AG08396 (cell line): ENCODE measurements at places on chromosomes 4 and X.

DNA sequence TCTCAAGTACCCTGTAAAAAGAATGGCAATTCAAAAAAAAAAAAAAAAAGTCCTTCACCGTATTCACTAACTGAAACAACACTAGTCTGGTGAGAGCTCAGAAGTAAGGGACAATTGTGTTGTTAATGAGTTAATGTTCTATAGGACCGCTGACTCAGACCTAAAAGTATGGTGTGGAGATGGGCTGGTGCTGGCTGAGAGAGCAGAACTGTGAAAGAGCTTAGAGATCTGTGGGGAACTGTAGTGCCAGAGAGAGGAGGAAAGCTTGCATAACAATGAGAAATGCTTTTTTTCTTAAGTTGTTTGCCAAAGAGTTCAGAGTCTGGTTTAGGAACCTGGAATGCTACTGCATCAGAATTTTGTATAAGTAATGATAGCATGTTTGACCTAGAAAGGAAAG, 65.1 kb downstream of the LHFPL1 start:
- DNase-seq = no peak

DNA sequence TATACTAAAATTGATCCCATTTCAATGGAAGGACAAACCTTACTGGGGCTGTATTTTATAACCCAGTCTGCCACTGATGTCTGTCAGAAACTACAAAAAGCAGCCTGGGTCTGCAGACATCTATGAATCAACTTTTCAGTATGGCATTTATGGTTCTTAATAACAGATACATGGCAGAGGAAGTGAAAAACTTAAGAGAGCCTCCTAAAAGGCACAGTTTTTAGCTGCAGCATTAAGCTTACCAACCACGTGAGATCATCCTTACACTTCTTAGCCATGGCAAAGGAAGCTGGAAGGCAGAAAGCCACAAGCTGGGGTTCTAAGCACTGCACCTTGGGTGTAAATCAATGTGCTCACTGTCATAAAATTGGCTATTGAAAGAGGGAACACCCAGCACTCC, 16.6 kb upstream of the UGT2B17 start:
- no peak for DNase-seq

- DNase-seq = no peak
These were observed 1.1 kb downstream of the SRPX2 start for GRCh38 chrX:100645106-100645505.

- peak; percentile 34 for DNase-seq
These were observed 1.1 kb downstream of the FBXW7 start for GRCh38 chr4:152534541-152535359.

- no peak for DNase-seq
These were observed 257.6 kb downstream of the BCOR start for GRCh38 chrX:39840133-39840532.

DNA sequence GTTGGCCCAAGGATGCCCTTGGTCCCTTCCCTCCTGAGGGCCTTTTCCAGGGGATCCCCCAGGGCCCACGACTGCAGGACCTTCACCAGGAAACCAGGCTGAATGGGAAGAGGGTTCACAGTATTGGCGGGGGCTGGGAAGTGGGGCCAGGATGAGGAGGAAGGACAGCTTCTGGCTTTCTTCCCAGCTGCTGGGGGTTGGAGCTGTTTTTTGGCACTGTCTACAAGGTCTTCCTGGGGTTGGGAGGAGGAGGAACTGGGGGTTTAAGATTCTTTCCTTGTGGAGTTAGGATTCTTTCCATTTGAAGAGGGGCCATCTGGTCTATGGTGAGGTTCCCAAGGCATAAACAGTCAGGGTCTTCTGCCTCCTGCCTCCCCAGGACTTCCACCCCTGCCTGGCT, 64.8 kb downstream of the KIF4A start:
- DNase-seq = no peak

- no peak for DNase-seq
These were observed 42.6 kb downstream of the SHROOM4 start for GRCh38 chrX:50771382-50771781.

- DNase-seq = no peak
These were observed 46.7 kb downstream of the REELD1 start for GRCh38 chr4:146261041-146261440.

DNA sequence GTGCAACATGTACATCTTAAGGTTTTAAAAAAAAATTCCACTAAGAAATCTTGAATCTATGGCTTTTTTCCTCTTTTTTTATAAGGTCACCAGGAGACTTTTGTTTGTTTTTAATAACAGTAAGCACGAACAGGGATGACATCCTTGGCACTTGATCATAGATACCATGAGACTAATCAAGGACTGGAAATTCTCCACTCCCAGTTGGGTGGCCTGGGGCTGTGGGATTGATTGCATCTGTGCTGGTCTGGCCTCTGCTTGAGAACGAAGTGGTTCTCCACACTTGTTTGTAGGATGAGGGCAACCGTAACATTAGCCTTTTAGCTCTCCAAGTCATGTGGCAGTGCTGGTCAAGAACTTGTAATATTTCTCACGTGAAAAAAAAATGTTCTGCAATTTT, 35.4 kb downstream of the SNX25 start:
- no peak for DNase-seq

DNA sequence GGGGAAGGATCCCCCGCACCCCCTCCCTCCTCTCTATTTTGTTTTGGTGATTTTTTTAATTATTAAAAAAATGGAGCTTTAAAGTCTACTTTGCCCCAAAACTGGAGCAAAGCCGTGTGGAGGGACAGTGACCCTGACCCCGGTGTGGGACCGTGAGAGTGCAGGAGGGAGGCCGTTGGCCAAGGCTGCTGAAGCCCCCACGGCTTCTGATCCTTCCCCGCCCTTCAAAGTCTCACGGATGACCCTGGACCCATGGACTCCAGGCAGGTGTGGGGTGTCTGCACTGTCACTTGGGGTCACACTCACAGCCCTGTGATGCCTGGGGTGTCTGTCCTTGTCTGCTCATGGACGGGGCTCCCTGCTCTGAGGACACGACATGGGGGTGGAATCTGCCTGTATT, 133.3 kb downstream of the CPZ start:
- DNase-seq = no peak

DNA sequence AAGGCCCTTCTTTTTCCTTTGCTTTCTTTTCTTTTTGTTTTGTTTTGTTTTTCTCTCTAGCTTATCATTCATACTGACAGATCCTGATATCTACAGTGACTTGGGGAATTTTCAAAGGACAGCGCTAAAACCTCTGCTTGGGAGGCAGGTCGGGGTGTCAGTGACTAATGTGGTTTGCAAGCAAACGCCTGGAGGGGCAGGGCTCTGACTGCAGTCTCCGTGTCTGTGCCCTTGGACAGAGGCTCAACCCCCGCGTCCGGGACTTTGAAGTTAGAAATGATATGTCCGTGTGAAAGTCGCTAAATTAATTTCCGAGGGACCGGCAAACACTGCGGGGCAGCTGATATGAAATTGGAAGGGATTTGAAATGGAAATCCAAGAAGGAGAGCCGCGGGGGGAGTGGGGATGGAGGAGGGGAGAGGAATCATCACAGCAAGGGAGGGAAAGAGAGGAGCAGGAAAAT, 312.4 kb downstream of the DHRSX start:
- no peak for DNase-seq

DNA sequence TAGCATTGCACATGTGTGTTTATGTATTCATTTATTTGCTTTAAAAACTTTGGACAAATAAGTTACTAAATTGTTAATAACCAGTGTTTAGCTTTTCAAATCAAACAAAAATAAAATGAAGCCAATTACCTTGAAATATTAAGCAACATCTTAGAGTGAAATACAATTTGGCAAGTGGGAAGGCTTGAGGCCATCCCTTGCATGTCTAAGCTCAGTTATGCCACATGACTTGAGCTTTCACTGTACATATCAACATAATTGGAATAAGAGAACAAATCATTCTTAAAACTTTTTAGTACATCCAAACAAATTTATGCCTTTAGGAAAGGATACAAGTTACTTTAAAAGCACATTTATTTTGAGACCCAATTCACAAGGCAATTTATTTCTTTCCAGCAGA, 640.6 kb downstream of the SPRY1 start:
- DNase-seq = no peak

DNA sequence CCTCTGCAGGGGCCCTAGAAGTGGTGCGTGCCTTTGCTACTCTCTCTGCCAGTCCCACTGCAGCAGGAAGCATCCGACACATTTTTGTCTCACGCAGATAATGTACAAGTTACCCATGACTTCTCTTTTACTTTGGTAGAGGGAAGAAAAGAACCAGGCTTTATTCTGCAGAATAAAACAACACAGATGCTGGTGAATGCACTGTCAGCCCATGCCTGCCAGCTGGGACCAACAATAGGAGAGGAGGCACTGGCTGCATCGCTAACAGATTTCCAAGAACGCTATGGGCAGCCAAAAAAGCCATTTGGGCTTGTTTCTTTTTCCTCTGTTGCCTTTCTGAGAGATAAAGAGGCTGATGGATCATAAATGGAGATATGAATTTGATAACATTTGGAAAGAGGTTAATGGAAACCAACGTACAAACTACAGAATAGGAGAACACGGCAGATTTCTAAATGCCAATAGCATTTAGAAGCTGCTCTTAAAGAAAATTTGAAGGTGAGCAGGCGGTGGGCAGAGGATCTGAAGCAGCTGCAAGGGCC, 47.5 kb upstream of the IGFBP7 start:
- DNase-seq = no peak

GRCh38 chr4:143382596-143382995, 45.9 kb downstream of the GAB1 start:
- no peak for DNase-seq

GRCh38 chrX:48794340-48794910, 7.4 kb upstream of the HDAC6 start:
- DNase-seq = no peak

GRCh38 chrX:78931814-78932213, 13.4 kb upstream of the P2RY10 start:
- no peak for DNase-seq

GRCh38 chrX:150693725-150694574, 754 bp downstream of the MTMR1 start:
- DNase-seq = peak; percentile 61

DNA sequence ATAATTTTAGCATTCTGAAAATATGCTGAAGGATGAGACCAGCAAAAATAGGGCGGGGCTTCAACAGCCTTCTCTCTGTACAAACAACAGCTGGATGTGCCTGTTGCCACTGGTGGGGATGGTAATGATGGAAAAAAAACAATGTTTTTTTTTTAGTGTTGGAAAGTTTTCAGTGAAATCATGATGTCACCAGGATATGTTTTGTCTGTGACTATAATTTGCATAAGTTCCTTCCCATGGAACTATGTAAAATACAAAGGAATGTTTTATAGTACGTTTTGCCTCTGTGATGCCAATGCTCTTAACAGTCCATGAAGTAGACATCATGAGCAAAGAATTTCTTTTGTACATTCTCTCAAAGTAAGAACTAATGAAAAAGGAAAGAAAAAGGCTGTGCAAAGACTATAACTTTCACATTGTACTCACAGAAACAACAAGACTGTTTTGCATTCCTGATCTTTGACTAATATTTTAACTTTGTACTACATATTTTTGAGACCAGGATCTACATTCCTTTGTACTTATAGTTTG, 589.7 kb downstream of the SPRY1 start:
- DNase-seq = peak; percentile 53

GRCh38 chrX:101080326-101081124, 1.8 kb downstream of the TMEM35A start:
- no peak for DNase-seq

DNA sequence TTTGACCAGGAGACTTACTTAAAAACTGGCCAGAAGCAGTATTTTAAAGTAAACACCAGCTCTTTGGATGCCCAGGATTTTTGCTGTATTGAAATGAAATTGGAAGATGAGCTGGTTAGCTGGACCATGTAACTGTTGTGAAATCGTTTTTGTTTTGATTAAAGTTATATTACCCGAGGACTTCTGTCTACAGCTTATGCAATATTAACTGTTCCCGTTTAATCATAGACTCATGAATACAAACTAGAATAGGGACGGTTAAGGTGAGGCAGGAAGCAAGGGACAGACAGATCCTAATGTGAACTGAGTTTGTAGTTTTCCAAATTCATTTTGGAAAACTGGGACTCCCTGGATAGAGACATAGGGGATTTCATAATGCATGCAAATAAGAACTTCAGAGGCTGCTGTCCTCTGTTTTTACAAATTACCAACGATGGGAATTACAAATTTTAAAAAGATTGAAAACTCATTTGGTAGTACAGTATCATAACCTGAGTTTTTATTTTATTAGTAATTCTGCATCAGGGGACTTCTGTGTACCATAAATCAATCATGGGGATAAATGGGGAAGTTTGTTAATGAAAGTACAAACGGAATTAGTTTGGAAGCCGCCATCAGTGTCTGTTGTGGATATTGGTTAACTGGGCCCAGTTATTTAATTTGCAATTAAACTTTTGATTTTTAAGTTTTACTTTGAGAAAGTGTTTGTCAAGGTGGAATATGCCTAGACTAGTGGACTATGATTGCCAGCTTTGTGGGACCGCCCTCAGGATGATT, 304.4 kb downstream of the AFF2 start:
- no peak for DNase-seq

DNA sequence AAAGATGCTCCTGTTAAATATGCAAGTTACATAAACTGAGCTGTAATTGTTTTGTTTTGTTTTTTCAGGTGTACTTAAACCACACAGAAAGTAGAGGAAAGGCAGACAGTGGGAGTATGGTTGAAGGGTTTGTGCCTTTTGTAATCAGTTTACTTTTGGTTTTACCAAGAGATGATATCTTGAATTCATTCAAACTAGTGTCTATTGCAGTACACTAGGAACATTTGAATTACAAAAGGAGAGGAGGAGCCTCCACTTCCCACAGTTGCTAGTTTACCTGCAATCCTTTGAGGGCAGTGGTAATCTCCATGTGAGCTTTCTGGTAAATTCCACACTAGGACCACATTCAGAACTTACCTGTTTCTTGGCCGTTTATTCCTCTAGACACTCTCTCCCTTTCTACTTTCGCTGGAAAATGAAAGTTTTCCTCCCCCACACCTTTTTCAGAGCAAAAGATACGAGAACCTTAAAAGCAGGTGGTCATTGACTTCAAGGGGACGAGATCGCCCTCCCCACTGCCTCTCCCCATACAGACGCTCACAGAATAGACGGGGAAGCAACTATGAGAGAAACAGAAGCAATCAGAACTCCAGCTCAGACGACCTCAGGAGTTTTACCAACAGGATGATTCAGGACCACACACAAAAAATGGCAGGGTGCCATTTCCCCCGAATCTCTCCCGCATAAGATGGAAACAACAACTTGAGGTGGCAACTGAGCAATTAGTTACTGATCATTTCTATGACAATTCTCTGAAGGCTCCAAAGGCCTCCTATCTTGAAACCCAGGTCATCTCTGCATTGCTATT, 3.3 kb downstream of the RBM47 start:
- no peak for DNase-seq

DNA sequence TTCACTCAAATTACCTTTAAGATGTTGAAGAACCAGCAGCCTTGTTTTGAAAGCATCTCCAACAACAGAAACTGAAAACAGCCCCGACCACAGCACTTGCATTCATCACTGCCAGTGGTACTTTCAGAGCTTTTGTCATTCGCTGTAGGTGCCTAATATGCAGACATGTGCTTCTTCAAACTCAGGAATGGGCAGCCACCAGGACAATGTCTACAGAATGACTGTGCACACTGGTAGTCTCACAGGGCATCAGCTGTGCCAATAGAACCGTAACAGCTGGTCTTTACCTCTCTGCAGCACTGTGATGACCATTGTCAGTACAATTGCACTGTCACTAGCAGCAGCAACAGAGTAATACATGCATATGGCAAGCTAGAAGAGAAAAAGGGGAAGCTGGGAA, 1149.7 kb downstream of the STPG2 start:
- DNase-seq = no peak

GRCh38 chr4:950136-951020, 18.1 kb downstream of the TMEM175 start:
- no peak for DNase-seq
